Pancreas (tissue), 10 donors: ENCODE measurements at places on chromosomes 5 and 9. TPM values are rescaled to one million over a fixed set of nuclear protein-coding genes. Genes with fewer than 3 reads are reported as not detected.
A peak's percentile ranks its signal among the peaks of the same experiment; 100 is the strongest.

GRCh38 chr9:132465131-132465635 lies 55.2 kb downstream of the CFAP77 start:
- H3K4me3 ChIP-seq, result no peak overlapping the region
- H3K4me1 ChIP-seq, result no peaks in the 10 kb centered on the region
- no peak for DNase-seq
- H3K27ac ChIP-seq, result no peak overlapping the region
- no peaks in the 10 kb centered on the region for H3K27me3 ChIP-seq
- H3K36me3 ChIP-seq, result no peaks in the 10 kb centered on the region

DNA sequence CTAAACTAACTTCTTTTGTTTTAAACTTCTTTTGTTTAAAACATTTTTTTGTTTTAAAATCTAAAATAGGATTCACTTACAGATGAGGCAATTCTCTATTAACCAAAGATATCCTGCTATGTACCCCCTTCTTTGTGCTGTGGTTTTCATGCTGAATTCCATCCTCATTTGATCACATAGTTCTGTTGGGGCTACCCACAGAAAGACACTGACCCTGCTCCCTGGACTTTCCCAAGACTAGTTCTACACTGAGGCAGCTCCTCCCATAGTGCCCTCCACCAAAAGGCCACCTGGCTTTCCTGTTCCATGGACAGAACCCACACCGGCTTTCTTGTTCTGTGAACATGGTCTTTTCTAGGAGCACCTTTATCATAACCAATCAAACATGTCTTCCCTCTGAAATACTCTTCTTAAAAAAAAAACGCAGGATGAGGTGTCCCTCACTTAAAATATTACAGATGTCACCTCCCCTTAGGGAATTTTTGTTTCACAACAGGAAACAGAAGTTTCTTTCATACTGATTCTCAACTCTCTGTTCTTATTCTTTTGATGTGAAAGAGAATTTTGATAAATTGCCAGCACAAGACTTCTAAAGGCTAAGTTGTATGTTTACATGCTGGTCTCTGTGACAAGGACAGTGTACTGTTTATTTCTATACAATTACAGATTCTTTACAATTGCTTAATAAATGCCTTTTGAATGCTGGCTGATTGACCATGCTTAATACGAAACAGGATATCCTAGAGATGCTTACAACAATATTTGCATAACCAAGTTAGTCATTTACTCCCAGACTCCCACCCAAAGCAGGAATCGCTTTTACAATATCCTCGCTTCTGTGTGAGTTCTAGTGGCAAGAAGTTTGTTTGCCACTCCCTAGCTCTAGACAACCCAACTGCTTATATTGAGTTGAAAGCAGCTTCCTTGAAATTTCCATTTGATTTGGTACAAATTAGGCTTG lies 300.4 kb downstream of the DTWD2 start:
- no peak for DNase-seq
- H3K36me3 ChIP-seq, result no peaks in the 10 kb centered on the region

- no peaks in the 10 kb centered on the region for H3K36me3 ChIP-seq
- no peak overlapping the region for H3K27ac ChIP-seq
- no peaks in the 10 kb centered on the region for H3K27me3 ChIP-seq
- DNase-seq, result no peak
- H3K4me3 ChIP-seq, result no peak overlapping the region
Observed at GRCh38 chr9:120863833-120864232, 13.2 kb downstream of the PHF19 start.

DNA sequence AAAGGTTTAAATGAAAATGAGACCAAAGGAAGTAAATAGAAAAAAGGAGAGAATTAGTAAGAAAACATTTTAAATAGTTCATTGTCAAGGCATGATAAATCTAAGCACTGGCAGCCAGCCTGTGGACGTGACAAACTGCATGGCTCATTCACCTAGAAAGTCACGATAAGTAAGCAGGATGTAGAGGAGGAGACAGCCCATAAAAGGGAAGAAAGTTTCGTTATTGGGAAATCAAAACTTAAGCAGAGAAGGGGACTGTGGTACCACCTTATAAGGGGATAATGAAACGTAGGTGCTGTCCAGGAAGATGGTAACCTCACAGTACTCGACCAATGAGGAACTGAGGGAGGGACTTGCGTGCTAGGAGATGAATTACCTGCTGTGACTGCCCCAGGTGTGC lies 494.5 kb upstream of the GRAMD2B start:
- H3K27ac ChIP-seq, result no peak overlapping the region
- H3K36me3 ChIP-seq, result no peaks in the 10 kb centered on the region
- no peak overlapping the region for H3K4me3 ChIP-seq

GRCh38 chr5:142657446-142657845 lies 28.4 kb downstream of the FGF1 start:
- H3K4me1 ChIP-seq, result no peaks in the 10 kb centered on the region
- no peak overlapping the region for H3K27ac ChIP-seq
- DNase-seq, result no peak
- no peaks in the 10 kb centered on the region for H3K27me3 ChIP-seq

GRCh38 chr5:132439521-132440089 lies 51.0 kb downstream of the IRF1 start:
- no peak overlapping the region for H3K4me3 ChIP-seq
- H3K4me1 ChIP-seq, result peaks cover 12% of the 10 kb centered on the region
- no peak for DNase-seq

- no peak overlapping the region for H3K4me3 ChIP-seq
- H3K27ac ChIP-seq, result no peak overlapping the region
- H3K27me3 ChIP-seq, result no peaks in the 10 kb centered on the region
- H3K4me1 ChIP-seq, result no peaks in the 10 kb centered on the region
Observed at GRCh38 chr5:73859696-73860095, 233.7 kb downstream of the ARHGEF28 start.

GRCh38 chr5:150404941-150405816 lies 7.5 kb downstream of the CD74 start:
- H3K27ac ChIP-seq, result no peak overlapping the region
- H3K4me1 ChIP-seq, result no peaks in the 10 kb centered on the region
- DNase-seq, result no peak
- no peaks in the 10 kb centered on the region for H3K27me3 ChIP-seq
- no peak overlapping the region for H3K4me3 ChIP-seq
- no peaks in the 10 kb centered on the region for H3K36me3 ChIP-seq

- H3K4me1 ChIP-seq, result no peaks in the 10 kb centered on the region
- no peak overlapping the region for H3K27ac ChIP-seq
- H3K4me3 ChIP-seq, result no peak overlapping the region
- H3K36me3 ChIP-seq, result no peaks in the 10 kb centered on the region
- no peaks in the 10 kb centered on the region for H3K27me3 ChIP-seq
Observed at GRCh38 chr5:51095486-51095885, 287.8 kb upstream of the ISL1 start.

GRCh38 chr5:98816582-98817222 lies 43.2 kb downstream of the RGMB start:
- H3K36me3 ChIP-seq, result no peaks in the 10 kb centered on the region
- no peak overlapping the region for H3K27ac ChIP-seq
- no peak overlapping the region for H3K4me3 ChIP-seq
- peak; percentile 83 for DNase-seq

- H3K27me3 ChIP-seq, result no peaks in the 10 kb centered on the region
- no peak overlapping the region for H3K4me3 ChIP-seq
- no peaks in the 10 kb centered on the region for H3K4me1 ChIP-seq
Observed at GRCh38 chr9:35481347-35481975, 8.4 kb upstream of the RUSC2 start.

- no peak for DNase-seq
- no peaks in the 10 kb centered on the region for H3K36me3 ChIP-seq
- no peaks in the 10 kb centered on the region for H3K27me3 ChIP-seq
- no peaks in the 10 kb centered on the region for H3K4me1 ChIP-seq
Observed at GRCh38 chr5:62042007-62042406, 264.0 kb upstream of the KIF2A start.

GRCh38 chr5:179280095-179280490 lies 65.2 kb downstream of the ADAMTS2 start:
- H3K36me3 ChIP-seq, result no peaks in the 10 kb centered on the region
- no peaks in the 10 kb centered on the region for H3K27me3 ChIP-seq
- H3K4me1 ChIP-seq, result no peaks in the 10 kb centered on the region
- no peak for DNase-seq
- H3K4me3 ChIP-seq, result no peak overlapping the region

SPRY4 gene
- 3.2 TPM for polyA plus RNA-seq

RASEF gene
- polyA plus RNA-seq, result 12.8 TPM

SPAAR gene
- 1.6 TPM for polyA plus RNA-seq
